Cerebellum (tissue), 4 donors: ENCODE measurements at places on chromosomes 5 and 9. TPM values are rescaled to one million over a fixed set of nuclear protein-coding genes. Genes with fewer than 3 reads are reported as not detected.

SLC30A5 gene
- 43.8 TPM for total RNA-seq

STPG3 gene
- not detected for total RNA-seq

HAPLN1 gene
- total RNA-seq = 4.4 TPM

ANKH gene
- 37.8 TPM for total RNA-seq

DNA sequence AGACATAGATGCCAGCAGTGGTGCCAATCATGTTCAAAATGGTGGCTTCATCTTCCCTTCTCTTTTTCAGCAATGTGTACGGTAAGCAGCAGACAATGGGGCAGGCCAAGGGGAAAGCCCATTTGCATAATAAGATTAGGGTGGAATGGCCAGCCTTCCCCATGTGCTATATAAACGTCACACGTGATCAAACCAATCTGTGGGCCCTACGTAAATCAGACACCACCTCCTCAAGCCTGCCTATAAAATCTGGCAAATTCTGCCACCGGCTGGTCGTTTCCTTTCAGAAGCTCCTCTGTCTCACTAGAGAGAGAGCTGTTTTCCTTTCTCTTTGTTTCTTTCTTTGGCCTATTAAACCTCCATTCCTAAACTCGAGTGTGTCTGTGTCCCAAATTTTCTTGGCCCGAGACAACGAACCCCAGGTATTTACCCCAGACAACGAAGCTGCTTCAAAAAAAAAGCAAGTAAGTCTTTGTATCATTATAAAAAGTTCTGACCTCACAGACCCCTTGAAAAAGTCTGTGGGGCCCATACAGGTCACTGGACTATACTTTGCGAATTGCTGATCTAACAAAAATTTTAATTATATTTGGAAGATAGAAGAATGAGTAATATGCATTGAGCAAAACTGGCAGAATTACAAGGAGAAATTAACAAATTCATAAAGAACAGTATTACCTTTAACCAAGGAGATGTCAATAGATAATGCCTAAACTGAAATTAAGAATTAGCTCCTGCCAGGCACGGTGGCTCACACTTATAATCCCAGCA lies 15.2 kb downstream of the ZBTB5 start:
- DNase-seq = no peak

GRCh38 chr9:89781838-89782540 lies 177.2 kb downstream of the GADD45G start:
- DNase-seq = no peak

- no peak for DNase-seq
Observed at GRCh38 chr5:107605596-107606125, 65.1 kb downstream of the EFNA5 start.

DNA sequence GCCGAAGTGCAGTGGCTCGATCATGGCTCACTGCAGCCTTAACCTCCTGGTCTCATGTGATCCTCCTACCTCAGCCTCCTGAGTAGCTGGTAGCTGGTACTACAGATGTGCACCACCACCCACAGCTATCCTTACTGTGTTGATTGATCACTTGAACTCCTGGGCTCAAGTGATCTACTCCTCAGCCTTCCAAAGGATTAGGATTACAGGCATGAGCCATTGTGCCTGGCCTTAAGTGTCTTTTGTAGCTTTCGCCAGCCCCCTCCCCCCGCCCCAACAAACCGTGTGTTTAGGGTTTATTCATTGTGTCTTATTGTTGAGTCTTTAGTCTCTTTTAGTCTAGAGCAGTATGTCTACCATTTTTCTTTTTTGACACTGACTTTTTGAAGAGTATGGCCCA lies 33.1 kb downstream of the SPIN1 start:
- DNase-seq = no peak

GRCh38 chr5:88860501-88860900 lies 22.5 kb downstream of the MEF2C start:
- no peak for DNase-seq

- peak; percentile 64 for DNase-seq
Observed at GRCh38 chr5:134003817-134004625, 754 bp downstream of the VDAC1 start.

DNA sequence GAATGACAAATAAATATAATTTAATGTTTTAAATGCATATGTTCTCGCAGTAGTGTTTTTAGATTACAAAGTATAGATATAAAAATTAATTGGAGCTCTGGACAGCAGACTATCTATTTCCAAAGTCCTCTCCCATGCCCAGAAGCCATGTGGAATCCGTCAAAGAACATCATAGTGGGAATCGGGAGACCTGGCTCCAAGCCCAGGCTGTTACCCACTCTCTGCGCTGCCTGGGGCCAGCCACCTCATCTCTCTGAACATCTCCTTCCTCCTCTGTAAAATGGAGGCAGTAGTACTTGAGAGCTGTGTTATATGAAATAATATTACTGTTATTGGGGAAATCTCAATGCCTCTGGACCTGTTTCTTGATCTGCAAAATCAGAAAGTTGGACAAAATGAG lies 58.1 kb upstream of the SLC30A5 start:
- no peak for DNase-seq
